ENCODE measurements at places on chromosomes 12 and 14.

- no peak for DNase-seq
Measured at GRCh38 chr12:2683283-2684025, 111.3 kb upstream of the FKBP4 start.

DNA sequence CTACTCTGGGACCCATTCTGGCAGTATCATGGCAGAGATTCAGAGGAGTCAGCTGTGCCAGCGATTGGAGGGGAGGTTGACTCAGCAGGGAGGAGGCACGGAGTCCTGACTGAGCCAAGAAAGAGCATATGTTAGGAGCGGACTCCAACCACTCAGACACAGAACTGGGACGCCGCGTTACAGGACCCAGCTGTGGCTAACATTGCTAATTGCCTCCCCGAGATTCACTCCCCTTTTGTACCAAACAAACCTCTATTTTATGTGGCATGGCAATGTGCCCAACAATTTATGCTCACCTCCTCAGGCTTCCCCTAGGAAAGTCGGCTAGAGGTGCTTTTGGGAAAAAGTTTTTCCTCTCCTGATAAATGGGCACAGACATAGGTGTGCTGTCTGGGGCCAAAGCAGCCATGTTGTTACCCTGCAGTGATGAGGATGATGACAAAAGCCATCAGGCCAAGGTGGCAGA lies 15.2 kb upstream of the CLIP1 start:
- peak; percentile 90 for DNase-seq

GRCh38 chr12:82862876-82863649 lies 176.4 kb downstream of the TMTC2 start:
- DNase-seq = no peak

GRCh38 chr14:51674294-51675002 lies 22.7 kb downstream of the FRMD6 start:
- DNase-seq = no peak

GRCh38 chr14:58762629-58763028 lies 124.9 kb downstream of the DACT1 start:
- no peak for DNase-seq

DNA sequence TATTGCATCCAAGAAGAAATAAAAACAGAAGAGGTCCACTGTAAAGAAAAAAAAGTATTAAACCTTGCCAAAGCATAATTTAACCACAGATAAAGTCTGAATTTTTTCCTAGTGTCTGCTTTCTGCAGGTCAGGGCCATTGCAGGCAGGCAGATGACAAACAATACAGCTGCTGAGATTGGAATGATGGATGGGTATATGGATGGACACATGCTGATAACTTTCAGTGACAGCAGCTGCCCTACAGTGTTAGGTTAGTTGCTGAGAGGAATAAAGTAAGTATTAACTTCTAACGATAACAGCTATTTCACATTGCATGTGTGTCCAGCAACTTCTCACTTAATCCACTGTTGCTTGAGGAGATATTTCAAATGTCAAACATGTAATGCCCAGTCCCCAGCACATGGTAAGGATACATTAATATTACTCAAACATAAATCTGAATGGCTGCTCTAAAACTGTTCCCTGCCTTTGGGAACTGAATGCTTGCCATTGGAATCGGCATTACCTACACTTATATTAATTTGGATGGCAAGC lies 515.3 kb downstream of the RMST start:
- no peak for DNase-seq

- no peak for DNase-seq
Measured at GRCh38 chr12:13375583-13376345, 179.2 kb downstream of the EMP1 start.

DNA sequence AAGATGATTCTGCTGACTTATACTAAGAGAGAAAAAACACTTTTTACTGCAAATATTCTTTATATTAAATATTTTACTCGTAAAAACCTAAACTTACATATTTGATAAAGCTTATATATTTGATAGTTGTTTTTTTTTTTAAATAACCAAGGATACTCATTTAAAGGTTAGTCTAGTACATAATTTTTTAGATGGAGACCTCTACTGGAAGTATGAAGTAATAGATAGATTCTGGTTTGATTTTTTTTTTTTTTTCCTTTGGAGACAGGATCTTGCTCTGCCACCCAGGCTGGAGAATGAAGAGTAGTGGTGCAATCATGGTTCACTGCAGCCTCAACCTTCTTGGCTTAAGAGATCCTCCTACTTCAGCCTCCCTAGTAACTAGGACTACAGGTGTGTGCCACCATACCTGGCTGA lies 16.4 kb downstream of the ARID2 start:
- DNase-seq = peak; percentile 57

DNA sequence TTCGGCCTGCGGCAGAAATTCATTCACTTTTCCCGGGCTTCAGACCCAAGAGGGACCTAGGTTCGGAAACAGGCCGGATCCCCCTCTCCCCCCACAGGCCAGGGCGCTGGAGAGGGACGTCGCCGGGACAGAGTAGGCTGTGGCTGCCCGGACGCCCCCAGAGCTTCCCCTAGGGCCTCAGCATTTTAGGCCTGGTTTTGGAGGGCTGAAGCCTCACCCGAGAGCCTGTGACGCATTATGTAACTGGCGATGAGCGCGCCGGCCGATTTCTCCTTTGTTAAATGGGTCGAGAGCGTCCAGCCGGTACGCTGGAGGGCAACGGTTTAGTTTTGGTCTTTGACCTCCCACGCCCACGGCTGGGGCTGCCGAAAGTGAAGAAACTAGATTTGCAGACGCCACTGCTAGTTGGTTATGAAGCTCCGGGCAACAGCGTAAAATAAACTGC lies 657 bp downstream of the PEBP1 start:
- DNase-seq = peak; percentile 62

- DNase-seq = peak; percentile 79
Measured at GRCh38 chr12:86712425-86712843, 456.2 kb upstream of the MGAT4C start.

DNA sequence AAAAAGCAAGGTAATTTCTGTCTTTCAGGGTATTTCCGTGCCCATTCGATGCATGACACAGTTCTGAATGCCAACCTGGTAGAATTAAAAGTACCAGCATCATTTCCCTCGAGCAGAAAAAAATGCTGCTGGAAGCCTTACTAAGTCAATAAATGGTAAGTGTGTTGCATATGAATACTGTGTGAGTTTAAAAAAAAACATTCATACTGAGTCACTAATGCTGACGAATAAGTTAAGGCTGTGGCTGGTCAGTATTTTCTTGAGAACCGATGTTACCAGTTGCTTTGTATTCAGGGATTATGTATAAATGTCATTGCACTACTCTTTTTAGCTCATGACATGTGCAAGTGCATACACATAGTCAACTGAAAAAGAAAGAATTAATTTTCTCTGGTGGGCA lies 710.2 kb downstream of the TRHDE start:
- no peak for DNase-seq

GRCh38 chr14:61290701-61291100 lies 9.6 kb upstream of the TMEM30B start:
- no peak for DNase-seq

DNA sequence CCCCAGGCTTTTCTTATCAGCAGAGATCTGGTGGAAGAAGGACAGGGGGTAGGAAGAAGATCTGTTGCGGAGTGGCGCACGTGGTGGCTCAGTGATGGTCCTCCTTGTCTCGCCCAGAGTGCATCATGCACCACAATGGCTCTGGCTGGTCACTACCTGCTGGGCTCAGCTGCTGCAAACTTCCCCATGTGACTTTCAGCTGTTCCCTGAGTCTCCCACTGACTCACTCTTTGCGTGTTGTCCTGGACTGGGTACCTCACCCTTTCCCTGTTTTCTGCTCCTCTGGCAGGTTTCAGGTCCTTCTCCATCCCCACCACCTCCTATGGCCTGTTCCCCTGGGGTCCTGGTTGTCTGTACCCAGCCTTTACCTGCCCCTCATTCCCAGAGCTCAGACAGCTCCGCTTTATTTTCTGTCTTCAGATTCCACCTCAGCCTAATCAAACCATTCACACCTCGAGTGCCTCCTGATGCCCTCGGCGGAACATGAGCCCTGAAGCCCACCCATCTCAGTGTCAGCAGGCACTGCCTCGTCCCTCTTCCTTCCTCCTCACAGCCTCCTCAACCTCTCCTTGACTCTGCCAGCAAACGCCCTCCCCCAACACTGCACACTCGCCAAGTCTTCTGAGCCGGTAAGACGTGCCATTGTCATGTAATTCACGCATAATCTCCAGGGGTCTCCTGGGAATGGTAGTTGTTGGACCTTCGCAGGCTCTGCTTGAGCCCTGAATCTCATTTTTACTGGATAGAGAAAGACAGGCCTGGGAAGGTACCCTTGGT lies 1.8 kb downstream of the C1R start:
- DNase-seq = no peak

GRCh38 chr14:53610947-53611346 lies 345.7 kb downstream of the BMP4 start:
- DNase-seq = no peak

DNA sequence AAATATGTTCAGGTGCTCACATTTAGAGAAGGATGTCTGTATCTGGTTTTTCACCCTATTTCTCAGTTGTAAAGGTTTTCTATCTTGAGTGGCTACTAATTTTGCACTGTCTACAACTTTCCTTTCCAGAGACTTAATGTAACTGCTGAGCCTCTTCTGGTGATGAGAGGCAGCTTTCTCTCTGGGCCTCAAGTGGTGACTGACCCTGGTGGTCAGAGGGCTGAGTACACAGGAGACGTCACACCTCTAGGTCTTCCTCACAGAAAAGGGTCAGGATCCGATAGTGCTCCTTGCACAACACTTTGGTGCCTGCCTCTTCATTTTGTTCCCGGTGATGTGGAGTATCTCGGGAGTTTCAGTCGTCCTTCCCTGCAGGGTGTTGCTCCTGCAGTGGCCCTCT lies 76.8 kb downstream of the LIN7A start:
- DNase-seq = no peak

DNA sequence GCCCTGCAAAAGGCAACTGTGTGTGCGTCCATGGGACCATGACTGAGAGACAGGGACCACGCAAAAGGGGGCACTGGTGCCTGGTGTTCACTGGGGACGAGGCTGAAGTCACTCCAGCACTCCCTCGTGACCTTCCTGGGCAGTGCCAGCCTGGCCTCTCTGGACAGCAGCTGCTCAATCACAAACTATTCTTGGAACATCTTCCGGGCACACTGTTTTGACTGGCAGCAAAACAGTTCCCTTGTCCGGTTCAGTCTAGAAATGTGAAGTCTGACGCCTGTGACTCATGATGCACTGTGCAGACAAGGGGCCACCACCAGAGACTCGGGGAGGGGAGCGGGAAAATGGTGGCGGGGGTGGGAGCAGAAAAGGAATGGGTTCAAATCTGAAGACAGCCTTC lies 20.8 kb downstream of the SNRNP35 start:
- no peak for DNase-seq

- DNase-seq = peak; percentile 89
Measured at GRCh38 chr12:119869720-119870119, 7.4 kb downstream of the CIT start.

DNA sequence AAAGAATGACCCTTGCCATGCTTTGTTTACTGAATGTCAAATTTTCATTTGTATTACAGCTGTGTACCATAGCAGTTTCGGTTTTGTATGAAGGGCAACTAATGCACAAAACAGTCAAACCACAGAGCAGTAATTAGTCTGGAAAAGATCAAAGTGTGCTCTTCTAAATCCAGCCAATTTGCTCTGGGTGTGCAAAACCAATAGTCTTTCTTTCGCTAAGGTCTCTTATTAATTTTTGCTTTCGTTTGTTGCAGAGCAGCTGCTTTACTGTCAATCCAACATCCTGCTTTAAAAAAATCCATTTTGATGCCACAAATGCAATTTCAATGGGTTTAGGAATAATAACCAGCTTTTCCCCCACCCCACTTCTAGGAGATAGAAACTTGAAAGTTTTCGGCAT lies 114.2 kb downstream of the BRMS1L start:
- no peak for DNase-seq

DNA sequence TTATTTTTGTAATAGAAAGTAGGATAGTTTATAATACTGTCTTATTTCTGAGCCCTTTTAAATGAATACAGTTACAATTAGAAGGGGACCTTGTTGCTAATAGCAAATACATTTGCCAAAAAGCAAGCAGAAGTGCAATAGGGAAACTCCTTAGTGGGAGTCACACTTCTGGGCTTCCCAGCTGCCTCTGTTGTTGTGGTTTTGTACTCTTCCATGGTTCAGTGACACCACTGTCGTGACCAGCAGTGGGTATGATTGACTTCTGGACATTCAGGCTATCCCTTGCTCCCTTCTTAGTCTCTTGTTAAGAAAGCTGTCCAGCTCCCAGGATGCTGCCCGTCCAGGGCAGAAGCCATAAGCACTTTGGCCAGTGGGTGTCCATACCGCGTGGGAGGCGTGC lies 22.6 kb downstream of the TCTN1 start:
- DNase-seq = no peak

DNA sequence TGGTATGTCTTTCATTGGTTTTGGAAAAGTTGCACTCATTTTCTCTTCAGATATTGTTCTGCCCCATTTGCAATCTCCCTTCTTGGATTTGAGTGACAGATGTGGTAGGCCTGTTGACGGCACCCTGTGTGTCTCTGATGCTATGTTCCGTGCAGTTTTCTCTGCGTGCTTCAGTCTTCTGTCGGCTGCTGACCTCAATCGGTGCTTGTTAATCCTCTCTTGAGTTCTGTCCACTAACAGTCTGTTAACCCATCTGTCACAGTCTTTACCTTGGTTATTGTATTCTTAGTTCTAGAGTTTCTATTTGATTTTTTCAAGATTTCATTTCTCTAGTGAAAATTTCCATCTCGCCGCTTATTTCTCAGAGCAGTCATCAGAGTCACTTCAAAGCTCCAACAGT lies 20.7 kb upstream of the PLD4 start:
- DNase-seq = no peak

DNA sequence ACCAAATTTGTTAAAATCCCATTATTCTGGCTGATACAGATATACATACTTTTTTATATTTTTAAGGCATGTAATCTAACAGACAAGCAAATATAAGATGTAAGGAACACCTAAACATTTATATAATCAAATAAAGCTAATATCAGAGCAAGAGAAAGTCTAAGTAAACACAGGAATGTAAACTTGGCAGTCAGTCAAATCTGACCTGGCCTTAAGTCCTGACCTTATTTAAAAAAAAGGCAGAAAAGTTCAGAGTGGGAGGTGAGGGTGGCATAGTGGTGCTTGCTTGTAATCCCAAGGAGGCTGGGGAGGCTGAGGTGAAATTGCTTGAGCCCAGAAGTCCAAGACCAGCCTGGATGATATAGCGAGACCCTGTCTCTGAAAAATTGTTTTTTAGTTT lies 152.6 kb downstream of the DERA start:
- no peak for DNase-seq

- no peak for DNase-seq
Measured at GRCh38 chr14:35695647-35696046, 113.4 kb downstream of the RALGAPA1 start.

DNA sequence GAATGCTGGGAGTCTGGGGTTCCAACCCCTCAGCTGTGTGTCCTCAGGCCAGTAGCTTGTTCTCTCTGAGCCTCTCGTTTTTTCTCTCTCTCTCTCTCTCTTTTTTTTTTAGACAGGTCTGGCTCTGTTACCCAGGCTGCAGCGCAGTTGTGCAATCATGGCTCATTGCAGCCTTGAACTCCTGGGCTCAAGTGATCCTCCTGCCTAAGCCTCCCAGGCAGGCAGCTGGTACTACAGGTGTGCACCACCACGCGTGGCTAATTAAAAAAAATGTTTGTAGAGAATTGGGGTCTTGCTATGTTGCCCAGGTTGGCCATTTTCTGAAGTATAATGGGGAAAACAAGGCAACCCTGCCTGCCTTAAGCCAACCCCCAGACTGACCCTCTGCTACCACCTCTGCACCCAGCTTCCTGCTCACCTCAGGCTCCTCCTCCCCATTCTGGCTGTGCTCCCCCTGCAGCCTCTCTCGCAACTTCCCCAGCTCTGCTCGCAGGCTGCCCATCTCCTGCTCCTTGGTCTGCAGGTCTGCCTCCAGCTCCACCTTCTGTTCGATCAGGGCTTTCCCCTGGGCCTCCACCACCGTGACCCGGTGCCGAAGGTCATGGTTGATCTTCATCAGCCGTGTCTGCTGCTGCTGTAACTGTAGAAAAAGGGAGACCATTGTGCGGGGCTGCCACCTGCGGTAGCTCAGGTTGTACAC lies 35.2 kb downstream of the RILPL1 start:
- DNase-seq = no peak

Data from GM03348 (cell line).